Activated CD8-positive, alpha-beta memory T cell treated with anti-CD3 and anti-CD28 coated beads, Interleukin-2, amount 10 ng/mL, durations not matched to agents 7 days and 5 days (primary cell): ENCODE measurements at places on chromosomes 6 and 20.
A peak's percentile ranks its signal among the peaks of the same experiment; 100 is the strongest.

DNA sequence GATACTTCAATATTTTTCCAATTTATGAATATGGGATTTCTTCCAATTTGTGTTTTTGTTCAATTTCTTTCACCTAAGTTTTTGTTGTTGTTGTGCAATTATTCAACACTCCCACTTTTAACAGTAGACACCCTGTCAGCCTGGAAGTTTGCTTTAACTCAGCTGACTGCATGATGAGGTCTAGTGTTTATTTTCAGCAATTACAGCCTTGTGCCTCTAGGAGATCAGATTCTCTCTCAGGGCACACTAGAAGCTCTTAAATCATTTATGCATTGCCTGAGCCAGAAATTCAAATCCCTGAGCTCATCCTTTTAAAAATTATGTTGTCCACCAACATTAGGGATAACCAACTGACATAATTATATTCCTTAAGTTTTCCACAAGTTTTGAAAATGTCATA, 85.7 kb downstream of the MRAP2 start:
- H3K27ac ChIP-seq = no peak overlapping the region
- peaks cover 5% of the 10 kb centered on the region for H3K36me3 ChIP-seq
- H3K4me1 ChIP-seq = no peaks in the 10 kb centered on the region
- no peak for DNase-seq
- no peak overlapping the region for H3K4me3 ChIP-seq
- H3K27me3 ChIP-seq = no peaks in the 10 kb centered on the region

- H3K4me1 ChIP-seq = peaks cover 5% of the 10 kb centered on the region
- H3K36me3 ChIP-seq = no peaks in the 10 kb centered on the region
- H3K27ac ChIP-seq = no peak overlapping the region
- H3K4me3 ChIP-seq = no peak overlapping the region
- peaks cover 3% of the 10 kb centered on the region for H3K27me3 ChIP-seq
- DNase-seq = no peak
These were observed 74.3 kb upstream of the SYNDIG1 start for GRCh38 chr20:24395151-24395550.

GRCh38 chr20:47129306-47129705, 227.2 kb downstream of the ZMYND8 start:
- H3K4me1 ChIP-seq = no peaks in the 10 kb centered on the region
- H3K36me3 ChIP-seq = no peaks in the 10 kb centered on the region
- no peak for DNase-seq
- no peak overlapping the region for H3K27ac ChIP-seq

GRCh38 chr6:150069706-150070105, 785 bp upstream of the ULBP3 start:
- H3K27me3 ChIP-seq = peaks cover 28% of the 10 kb centered on the region
- DNase-seq = no peak

DNA sequence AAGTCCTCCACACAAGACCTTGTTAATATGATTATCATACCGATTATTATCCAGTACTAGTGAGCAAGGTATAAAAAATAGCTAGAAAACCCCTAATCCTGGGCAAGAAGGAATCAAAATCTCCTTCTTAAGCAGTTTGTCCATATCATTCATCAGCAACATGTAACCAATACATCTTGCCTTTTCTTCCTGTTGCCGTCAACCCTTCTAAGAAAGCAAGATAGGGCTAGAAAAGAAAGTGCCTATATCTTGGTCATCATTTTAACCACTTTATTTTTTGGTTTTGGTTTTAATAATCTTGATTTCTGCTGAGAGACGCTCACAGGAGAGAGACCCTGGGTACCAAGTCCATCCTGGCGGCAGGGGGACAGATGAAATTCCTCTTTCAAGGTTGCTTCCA, 27.2 kb upstream of the PREX1 start:
- H3K27ac ChIP-seq = peak overlapping the region; percentile 24
- H3K4me3 ChIP-seq = no peak overlapping the region
- H3K36me3 ChIP-seq = no peaks in the 10 kb centered on the region
- no peaks in the 10 kb centered on the region for H3K27me3 ChIP-seq
- peaks cover 15% of the 10 kb centered on the region for H3K4me1 ChIP-seq

GRCh38 chr6:139028215-139028657, 309 bp upstream of the ABRACL start:
- H3K27me3 ChIP-seq = no peaks in the 10 kb centered on the region
- no peak for DNase-seq
- peaks cover 19% of the 10 kb centered on the region for H3K4me1 ChIP-seq

GRCh38 chr20:37534401-37535157, 6.9 kb upstream of the BLCAP start:
- H3K4me3 ChIP-seq = no peak overlapping the region
- peak; percentile 50 for DNase-seq
- H3K36me3 ChIP-seq = no peaks in the 10 kb centered on the region
- H3K27ac ChIP-seq = no peak overlapping the region
- peaks cover 10% of the 10 kb centered on the region for H3K4me1 ChIP-seq

DNA sequence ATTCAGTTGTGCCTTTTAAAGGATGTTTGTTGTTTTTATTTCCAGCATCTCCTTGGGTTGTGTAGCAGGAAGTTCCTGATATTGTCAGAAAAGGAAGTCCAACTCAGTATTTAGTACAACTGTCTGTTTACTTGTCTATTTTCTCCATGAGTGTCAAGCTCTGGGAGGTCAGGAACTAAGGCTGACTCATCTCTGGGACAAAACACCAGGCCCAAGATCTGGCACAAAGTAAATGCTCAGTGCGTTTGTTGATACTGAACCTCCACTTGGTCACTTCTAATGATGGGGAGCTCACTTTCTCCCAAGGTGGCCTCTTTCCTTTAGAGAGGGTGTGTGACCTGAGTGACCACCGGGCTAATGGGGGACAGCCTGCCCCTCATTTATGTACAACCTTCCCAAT, 12.6 kb upstream of the PIGU start:
- H3K27me3 ChIP-seq = no peaks in the 10 kb centered on the region
- no peaks in the 10 kb centered on the region for H3K36me3 ChIP-seq
- no peak overlapping the region for H3K27ac ChIP-seq
- no peak for DNase-seq
- H3K4me1 ChIP-seq = no peaks in the 10 kb centered on the region
- no peak overlapping the region for H3K4me3 ChIP-seq

DNA sequence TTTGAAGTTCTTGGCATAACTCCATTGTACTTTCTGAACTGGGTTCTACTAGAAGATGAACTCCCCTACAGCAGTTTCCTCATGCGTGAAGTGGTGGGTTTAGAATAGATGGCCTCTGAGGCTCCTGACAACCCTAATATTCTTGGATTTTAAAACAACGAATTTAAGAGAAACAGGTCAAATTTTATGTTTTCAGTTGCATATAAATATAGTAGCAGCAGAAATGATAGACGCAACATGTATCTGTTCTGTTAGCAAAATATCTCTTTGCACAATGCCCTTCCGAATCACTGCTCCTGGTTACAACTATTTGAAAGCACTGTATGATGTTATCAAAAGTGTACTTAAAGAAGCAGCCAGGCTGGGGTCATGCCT, 247.2 kb downstream of the TBC1D7 start:
- no peak overlapping the region for H3K4me3 ChIP-seq
- peaks cover 9% of the 10 kb centered on the region for H3K27me3 ChIP-seq
- no peaks in the 10 kb centered on the region for H3K36me3 ChIP-seq
- H3K4me1 ChIP-seq = no peaks in the 10 kb centered on the region
- DNase-seq = no peak

GRCh38 chr6:107064579-107065065, 36.6 kb downstream of the MTRES1 start:
- H3K4me3 ChIP-seq = no peak overlapping the region
- peak overlapping the region; percentile 75 for H3K27ac ChIP-seq
- DNase-seq = peak; percentile 77
- peaks cover 63% of the 10 kb centered on the region for H3K4me1 ChIP-seq

DNA sequence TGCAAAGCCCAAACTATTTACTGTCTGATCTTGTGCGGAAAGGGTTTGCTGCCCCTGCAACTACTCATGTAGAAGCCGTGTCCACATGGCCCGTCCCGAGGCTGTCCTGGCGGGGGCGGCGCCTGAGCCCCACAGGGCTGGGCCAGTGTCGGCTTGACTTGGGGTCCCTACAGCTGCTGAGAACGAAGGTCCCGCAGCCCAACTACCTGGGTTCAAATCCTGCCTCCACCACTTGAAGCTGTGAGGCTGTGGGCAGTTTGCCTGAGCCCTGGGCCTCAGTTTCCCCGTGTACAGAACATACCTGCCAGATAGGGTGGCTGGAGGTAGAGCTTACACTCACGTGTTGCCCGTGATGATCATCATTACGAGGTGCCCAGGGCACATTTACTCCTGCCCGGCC, 111.1 kb downstream of the SULF2 start:
- H3K4me3 ChIP-seq = no peak overlapping the region
- no peak overlapping the region for H3K27ac ChIP-seq
- H3K36me3 ChIP-seq = no peaks in the 10 kb centered on the region
- no peaks in the 10 kb centered on the region for H3K27me3 ChIP-seq
- H3K4me1 ChIP-seq = no peaks in the 10 kb centered on the region

GRCh38 chr6:136317021-136317694, 27.5 kb upstream of the BCLAF1 start:
- H3K27ac ChIP-seq = no peak overlapping the region
- peak; percentile 76 for DNase-seq
- H3K27me3 ChIP-seq = peaks cover 6% of the 10 kb centered on the region
- H3K36me3 ChIP-seq = no peaks in the 10 kb centered on the region

DNA sequence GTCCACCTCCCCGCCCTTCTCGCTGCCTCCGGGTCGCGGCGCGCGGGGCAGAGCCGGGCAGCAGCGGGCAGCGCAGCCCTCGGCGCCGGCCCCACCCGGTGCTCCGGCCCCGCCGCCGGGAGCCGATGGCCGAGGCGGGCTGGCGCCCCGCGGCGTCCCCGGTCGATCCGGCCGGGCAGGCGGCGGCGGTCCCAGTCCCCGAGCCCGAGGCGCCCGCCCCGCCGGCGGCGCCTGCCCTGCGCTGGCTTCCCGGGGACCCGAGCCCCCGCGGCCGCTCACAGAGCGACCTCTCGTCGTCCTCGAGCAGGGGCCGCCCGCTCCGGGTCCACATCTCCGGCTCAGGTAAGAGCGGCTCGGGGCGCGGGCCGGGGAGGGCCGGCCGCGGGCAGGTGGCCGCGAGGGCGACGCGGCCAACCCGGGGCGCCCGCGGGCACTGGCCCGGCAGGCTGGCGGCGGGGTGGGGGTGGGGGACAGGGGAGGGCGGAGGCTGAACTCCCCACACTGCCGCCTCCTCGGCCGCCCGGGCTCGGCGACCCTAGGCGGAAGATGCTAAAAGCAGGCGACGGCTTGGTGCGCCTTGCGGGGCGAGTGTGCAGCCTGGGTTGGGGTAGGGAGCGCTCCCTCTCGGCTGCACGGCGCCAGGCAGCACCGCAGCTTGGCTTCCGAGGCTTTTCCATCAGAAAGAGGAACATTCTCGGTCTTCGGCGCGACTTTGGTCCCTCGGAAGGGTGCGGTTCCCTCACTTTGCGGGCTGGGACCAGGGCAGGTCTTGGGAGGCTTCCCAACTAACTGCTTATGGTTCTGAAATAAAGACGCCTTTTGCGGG, 25.6 kb upstream of the FUCA2 start:
- peak; percentile 73 for DNase-seq
- peak overlapping the region; percentile 82 for H3K4me3 ChIP-seq
- no peaks in the 10 kb centered on the region for H3K27me3 ChIP-seq
- H3K36me3 ChIP-seq = no peaks in the 10 kb centered on the region
- H3K4me1 ChIP-seq = peaks cover 35% of the 10 kb centered on the region

DNA sequence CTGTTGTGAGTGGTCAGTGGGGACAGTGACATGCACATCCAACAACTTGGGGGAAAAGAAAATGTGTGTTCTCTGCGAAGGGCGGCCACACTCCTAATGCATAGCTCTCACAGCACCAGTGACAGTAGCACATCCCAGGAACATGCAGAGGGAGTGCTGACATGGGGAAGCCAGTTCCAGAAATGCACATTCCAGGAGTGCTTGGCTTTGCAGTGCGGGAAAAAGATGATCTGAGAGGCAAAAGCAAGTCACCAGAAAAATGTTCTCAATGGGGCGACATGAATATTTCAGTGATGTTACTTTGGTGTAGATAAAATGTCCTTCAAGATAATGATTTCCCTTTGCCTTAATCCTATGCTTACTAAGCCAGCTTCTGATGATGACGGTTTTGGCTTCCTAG, 42.9 kb upstream of the PDE10A start:
- H3K4me3 ChIP-seq = no peak overlapping the region
- H3K27me3 ChIP-seq = no peaks in the 10 kb centered on the region
- no peaks in the 10 kb centered on the region for H3K36me3 ChIP-seq
- DNase-seq = no peak
- H3K4me1 ChIP-seq = no peaks in the 10 kb centered on the region

DNA sequence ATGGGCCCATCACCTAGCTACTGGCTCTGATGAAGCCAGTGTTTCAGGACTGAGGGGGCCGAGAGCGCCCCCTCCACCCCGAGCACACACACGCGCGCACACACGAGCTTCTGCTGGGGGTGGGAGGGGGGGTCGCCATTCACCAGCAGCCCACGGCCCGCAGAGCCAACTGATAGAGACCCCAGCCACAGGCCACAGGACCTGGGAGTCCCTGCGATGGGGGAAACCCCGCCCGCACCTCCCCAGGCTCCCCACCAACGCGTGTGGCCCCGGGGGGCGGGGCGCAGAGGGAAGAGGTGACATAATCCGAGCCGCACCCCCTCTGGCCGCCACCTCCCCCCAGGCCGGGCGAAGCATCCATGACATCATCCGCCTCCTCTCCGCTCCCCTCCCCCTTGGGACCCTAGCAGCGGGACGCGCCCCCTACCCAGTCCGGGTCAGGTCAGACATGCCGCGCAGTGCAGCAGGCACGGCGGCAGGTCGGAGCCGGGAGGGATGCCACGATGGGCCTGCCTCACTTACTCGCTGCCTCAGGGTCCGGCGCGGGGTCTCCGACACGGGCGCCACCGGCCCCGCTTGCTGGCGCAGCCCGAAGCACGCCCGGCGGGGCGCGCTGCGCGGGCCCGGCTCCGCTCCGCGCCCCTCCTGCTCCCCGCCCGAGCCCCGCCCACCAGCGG, at the start of gene LZTS3:
TSS of gene LZTS3 (minus strand) at position 617 of the 677 bp plus-strand sequence. CDS start 6,386 bp downstream, outside the sequence.
- H3K4me3 ChIP-seq = peak within 1 kb of the TSS; percentile 80
- DNase-seq = peak; percentile 85
- H3K27me3 ChIP-seq = peaks cover 58% of the 10 kb centered on the region
- H3K27ac ChIP-seq = peak within 1 kb of the TSS; percentile 49
- H3K4me1 ChIP-seq = peaks cover 7% of the 10 kb centered on the region

DNA sequence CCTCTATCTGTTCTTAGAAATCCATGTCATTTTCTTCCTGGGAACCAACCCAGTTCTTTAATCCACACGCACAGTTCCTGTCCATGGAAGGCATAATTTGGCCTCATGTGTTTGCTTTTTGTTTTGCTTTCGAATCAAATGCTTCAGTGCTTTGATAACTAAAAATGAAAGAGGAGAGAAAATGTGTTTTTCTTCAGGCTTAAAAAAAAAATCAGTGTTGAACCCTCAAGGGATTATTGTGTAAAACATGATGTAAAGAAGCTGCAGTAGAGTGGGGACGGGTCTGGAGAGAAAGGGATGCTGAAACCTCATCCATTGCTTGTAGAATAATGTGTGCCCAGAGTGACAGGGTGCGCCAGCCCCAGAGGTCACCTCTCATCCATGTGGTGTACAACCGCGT, 197.5 kb upstream of the JARID2 start:
- DNase-seq = no peak
- no peaks in the 10 kb centered on the region for H3K4me1 ChIP-seq
- H3K36me3 ChIP-seq = no peaks in the 10 kb centered on the region
- no peak overlapping the region for H3K27ac ChIP-seq
- H3K27me3 ChIP-seq = no peaks in the 10 kb centered on the region
- H3K4me3 ChIP-seq = no peak overlapping the region

- DNase-seq = no peak
- no peak overlapping the region for H3K4me3 ChIP-seq
- no peaks in the 10 kb centered on the region for H3K4me1 ChIP-seq
- no peak overlapping the region for H3K27ac ChIP-seq
- peaks cover 2% of the 10 kb centered on the region for H3K27me3 ChIP-seq
- no peaks in the 10 kb centered on the region for H3K36me3 ChIP-seq
These were observed 117.3 kb upstream of the ARMC2 start for GRCh38 chr6:108730635-108731515.
